ENCODE measurements at places on chromosomes 7 and 10.

GRCh38 chr7:101947899-101948298 lies 130.5 kb downstream of the CUX1 start:
- no peak for DNase-seq

DNA sequence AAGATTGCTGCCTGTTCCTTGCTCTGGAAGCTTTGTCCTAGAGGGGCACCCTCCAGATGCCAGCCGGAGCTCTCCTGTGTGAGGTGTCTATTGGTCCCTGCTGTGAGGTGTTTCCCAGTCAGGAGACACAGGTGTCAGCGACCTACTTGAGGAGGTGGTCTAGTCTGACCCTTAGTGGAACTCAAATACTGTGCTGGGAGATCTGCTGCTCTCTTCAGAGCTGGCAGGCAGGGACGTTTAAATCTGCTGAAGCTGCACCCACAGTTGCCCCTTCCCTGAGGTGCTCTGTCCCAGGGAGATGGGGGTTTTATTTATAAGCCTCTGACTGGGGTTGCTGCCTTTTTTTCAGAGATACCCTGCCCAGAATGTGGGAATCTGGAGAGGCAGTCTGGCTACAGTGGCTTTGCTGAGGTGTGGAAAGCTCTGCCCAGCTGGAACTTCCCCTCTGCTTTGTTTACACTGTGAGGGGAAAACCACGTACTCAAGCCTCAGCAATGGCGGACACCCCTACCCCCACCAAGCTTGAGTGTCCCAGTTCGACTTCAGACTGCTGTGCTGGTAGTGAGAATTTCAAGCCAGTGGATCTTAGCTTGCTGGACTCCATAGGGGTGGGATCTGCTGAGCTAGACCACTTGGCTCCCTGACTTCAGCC lies 119.2 kb downstream of the PPP1R9A start:
- DNase-seq = no peak

- no peak for DNase-seq
Observed at GRCh38 chr10:72099600-72099921, 11.2 kb upstream of the SPOCK2 start.

GRCh38 chr10:98080494-98080893 lies 50.1 kb upstream of the CRTAC1 start:
- no peak for DNase-seq

- no peak for DNase-seq
Observed at GRCh38 chr7:26397332-26397731, 105.7 kb downstream of the SNX10 start.

DNA sequence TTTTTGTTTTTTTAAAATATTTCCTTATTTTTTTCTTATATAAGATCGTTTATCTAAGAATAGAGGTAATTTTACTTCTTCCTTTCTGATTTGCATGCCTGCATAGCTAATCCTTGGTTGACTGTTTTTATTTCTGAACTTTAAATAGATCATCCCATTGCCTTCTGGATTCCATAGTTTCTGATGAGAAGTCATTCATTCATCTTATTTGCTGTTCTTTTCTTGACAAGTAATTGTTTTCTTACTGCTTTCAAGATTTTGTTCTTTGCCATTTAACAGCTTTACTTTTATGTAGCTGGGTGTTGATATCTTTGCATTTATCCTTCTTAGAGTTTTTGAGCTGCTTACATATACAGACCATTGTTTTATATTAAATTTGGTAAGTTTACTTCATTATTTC lies 437.9 kb downstream of the SDK1 start:
- DNase-seq = no peak

- no peak for DNase-seq
Observed at GRCh38 chr7:117269886-117270285, 53.0 kb downstream of the WNT2 start.

- DNase-seq = no peak
Observed at GRCh38 chr10:3347413-3348182, 175.0 kb upstream of the PITRM1 start.

DNA sequence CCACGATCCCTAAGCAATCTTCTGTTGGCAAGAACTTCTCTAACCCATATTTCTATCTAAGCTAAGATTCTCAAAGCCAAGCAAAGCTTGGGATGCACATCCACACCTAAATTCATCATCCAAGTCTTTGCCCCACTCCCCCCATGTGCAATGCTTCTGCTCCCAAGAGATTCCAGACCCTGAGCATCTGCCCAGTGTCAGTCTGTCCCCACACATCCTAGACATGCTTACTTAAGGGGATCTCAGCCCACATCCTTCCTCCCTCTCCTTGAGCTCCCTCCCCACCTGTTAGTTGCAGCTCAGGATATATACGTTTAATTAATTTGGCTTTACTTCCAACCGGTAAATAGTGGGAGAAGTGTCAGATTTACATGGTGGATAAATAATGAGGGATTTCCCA lies 17.0 kb upstream of the TMEM273 start:
- no peak for DNase-seq

DNA sequence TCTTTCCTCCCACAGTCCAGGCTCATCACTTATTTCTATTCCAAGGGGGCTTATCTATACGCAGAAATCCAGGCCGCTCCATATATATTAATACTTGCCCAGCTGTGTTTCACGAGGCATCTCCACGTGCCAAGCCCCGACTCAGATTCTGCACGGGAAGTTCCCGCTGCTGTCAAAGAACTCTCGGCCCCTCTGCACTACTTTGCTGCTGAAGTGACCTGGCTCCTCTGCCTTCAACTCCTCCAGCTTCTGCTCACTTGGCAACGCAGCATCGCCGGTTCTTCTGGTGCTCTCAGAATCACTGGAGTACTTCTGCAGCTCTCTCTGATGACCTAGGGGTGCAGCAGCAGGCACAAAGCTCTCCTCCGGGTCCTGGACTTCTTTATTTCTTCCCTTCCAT lies 9.7 kb upstream of the CHST12 start:
- no peak for DNase-seq

DNA sequence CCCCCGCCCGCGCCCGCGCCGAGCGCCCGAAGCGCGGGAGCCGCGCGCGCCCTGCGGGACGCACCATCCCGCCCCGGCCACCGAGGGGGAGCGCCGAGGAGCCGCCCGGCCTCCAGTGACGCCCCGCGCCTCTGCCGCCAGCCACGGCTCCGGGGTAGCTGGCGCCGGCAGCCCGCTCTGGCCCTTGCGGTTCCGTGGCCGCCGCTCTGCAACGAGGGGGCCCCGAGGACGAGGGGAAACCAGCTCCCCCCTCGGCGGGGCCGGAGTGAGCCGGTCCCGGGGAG lies at the start of gene PAXIP1:
TSS of gene PAXIP1 (minus strand) at position 33 of the 284 bp plus-strand sequence. CDS start 195 bp downstream, outside the sequence.
- no peak for DNase-seq
